ENCODE measurements at places on chromosomes 2 and 18. TPM values are rescaled to one million over a fixed set of nuclear protein-coding genes. Genes with fewer than 3 reads are reported as not detected.

DNA sequence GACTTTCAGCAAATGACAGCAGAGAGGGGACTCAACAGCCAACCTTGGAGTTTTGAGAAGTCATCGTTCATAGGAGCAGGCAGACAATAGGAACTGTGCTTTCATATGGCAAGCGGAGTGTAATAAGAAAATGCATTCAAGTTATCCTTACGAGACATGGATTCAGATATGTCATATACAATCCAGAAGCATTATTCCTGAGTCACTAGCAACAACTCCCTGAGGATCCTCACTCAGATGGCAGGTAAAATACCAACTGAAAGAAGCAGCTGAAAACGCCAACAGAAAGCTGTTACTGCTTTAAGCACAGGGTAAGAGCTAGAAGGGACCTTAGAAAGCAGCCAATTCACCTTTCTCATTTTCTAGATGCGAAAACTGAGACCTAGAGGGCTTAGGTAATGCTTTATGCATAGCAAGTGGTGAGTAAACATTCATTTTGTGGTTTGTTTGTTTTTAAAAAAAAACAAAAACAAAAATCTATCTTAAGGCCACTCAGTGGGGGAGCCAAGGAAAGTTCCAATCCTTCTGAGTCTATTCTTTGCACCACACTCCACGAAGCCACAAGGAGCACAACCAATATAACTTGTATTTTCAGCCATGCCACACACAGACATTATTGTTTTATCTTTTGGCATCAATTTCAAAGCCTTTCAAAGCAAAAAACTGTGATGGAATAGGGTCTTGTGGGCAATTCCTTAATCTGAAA lies 89.1 kb upstream of the RIOK3 start:
- no peaks in the 10 kb centered on the region for H3K27me3 ChIP-seq
- no peaks in the 10 kb centered on the region for H3K4me1 ChIP-seq
- no peak for DNase-seq
- H3K27ac ChIP-seq, result no peak overlapping the region
- H3K4me3 ChIP-seq, result no peak overlapping the region

- H3K36me3 ChIP-seq, result no peaks in the 10 kb centered on the region
- DNase-seq, result no peak
- H3K4me1 ChIP-seq, result no peaks in the 10 kb centered on the region
- H3K27me3 ChIP-seq, result no peaks in the 10 kb centered on the region
Observed at GRCh38 chr2:54088191-54088634, 27.2 kb upstream of the ACYP2 start.

GRCh38 chr2:155030296-155030695 lies 331.8 kb downstream of the KCNJ3 start:
- H3K4me1 ChIP-seq, result no peaks in the 10 kb centered on the region
- H3K4me3 ChIP-seq, result no peak overlapping the region
- no peaks in the 10 kb centered on the region for H3K36me3 ChIP-seq

DNA sequence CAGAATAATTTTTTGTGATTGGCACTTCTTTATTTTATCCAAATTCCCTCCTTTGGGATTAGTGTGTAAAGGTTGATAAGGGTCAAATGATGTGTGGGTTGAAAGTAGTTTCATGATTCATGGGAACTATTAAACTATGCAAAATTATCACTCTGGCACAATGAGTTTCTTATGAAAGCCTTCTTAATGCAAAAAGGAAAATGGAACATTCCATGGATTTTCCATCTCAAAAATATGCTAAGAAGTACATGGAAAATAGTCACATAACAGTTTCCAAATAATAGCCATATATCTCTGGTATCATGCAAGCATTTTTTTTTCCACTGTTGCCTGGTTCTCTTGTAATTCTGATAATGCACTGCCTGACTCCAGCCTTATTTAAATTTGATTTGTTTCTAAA lies 639.7 kb downstream of the NR4A2 start:
- no peak overlapping the region for H3K27ac ChIP-seq
- no peak for DNase-seq
- H3K4me1 ChIP-seq, result peaks cover 4% of the 10 kb centered on the region
- H3K4me3 ChIP-seq, result no peak overlapping the region
- H3K27me3 ChIP-seq, result peaks cover 25% of the 10 kb centered on the region
- no peaks in the 10 kb centered on the region for H3K36me3 ChIP-seq

GRCh38 chr2:233323851-233324250 lies 16.2 kb downstream of the SAG start:
- H3K27me3 ChIP-seq, result peaks cover 30% of the 10 kb centered on the region
- H3K36me3 ChIP-seq, result no peaks in the 10 kb centered on the region
- no peak overlapping the region for H3K4me3 ChIP-seq

DNA sequence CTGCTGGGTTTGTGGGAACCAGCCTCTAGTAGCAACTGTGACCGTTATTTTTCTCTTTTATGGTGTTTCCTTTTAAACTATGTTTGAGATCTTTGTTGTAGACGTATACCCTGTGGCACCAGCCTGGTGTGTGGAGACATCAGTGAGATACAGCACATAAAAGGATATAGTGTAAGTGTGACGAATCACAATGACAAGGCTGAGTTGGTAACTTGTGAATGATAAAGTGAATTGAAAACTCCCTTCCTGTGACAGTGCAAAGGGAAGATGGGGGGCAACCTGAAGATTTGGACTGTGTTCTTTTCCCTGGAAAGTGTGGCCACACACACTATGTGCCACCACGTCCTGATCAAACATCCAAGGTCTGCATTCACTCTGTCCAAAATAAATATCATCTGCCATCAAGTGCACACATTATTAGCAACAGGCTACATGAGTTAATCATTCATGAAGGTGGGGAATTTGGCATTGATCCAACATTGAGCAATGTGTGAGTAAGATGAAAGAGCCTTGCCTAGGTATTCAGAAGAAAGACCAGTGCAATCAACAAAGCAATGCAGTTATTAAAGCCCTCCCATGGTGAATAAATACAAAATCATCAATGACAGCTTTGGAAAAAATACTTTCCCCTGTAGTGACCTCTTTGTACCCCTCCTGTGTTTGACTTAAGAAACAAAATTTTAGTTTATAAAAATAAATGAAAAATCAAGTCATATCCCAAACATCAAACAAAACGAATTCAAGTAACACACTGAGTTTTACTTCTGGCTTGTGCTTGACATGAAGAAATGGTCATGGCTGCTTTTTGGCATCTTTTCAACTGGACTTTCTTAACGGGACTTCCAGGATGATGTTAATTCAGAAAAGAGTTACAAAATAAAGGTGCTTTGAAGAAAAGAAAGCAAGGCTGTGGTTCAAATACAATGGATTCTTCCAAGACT lies 1280.5 kb upstream of the ZEB2 start:
- H3K4me3 ChIP-seq, result no peak overlapping the region
- no peak overlapping the region for H3K27ac ChIP-seq
- peak; percentile 90 for DNase-seq
- peaks cover 4% of the 10 kb centered on the region for H3K36me3 ChIP-seq
- peaks cover 18% of the 10 kb centered on the region for H3K4me1 ChIP-seq

DNA sequence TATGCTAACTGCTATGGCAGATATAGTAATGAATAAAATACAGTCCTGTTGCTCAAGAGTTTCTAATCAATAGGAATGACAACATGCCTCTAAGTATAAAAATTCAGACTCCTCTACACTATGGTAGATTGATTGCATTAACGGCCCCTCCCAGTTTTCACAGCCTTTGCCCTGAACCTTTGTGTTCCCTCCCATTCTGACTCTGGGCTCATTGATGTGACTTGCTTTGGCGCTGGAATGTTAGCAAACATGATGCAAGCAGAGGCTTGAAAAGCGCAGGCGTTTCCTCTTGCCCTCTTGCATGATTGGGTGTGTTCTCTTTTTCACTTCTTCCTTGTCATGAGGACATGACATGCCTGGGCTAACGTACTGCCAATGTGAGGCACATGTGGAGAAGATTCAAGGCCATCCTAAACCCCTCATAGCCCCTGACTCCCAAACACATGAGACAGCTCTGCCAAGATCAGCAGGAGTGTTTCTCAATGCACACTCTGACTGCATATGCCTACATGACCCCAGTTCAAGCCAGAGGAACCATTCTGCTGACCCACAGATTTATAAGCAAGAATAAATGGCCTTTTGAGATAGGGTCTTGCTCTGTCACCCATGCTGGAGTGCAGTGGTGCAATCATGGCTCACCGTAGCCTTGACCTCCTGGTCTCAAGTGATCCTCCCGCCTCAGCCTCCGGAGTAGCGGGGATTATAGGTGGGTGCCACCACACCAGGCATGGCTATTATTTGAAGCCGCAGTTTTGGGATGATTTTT lies 49.7 kb upstream of the CD28 start:
- no peaks in the 10 kb centered on the region for H3K27me3 ChIP-seq
- DNase-seq, result peak; percentile 91
- H3K4me3 ChIP-seq, result no peak overlapping the region
- H3K36me3 ChIP-seq, result peaks cover 11% of the 10 kb centered on the region
- peaks cover 21% of the 10 kb centered on the region for H3K4me1 ChIP-seq

- peaks cover 6% of the 10 kb centered on the region for H3K4me1 ChIP-seq
- no peak overlapping the region for H3K27ac ChIP-seq
- no peaks in the 10 kb centered on the region for H3K27me3 ChIP-seq
- H3K36me3 ChIP-seq, result peaks cover 93% of the 10 kb centered on the region
- no peak overlapping the region for H3K4me3 ChIP-seq
Observed at GRCh38 chr2:152647552-152647951, 69.7 kb downstream of the PRPF40A start.

DNA sequence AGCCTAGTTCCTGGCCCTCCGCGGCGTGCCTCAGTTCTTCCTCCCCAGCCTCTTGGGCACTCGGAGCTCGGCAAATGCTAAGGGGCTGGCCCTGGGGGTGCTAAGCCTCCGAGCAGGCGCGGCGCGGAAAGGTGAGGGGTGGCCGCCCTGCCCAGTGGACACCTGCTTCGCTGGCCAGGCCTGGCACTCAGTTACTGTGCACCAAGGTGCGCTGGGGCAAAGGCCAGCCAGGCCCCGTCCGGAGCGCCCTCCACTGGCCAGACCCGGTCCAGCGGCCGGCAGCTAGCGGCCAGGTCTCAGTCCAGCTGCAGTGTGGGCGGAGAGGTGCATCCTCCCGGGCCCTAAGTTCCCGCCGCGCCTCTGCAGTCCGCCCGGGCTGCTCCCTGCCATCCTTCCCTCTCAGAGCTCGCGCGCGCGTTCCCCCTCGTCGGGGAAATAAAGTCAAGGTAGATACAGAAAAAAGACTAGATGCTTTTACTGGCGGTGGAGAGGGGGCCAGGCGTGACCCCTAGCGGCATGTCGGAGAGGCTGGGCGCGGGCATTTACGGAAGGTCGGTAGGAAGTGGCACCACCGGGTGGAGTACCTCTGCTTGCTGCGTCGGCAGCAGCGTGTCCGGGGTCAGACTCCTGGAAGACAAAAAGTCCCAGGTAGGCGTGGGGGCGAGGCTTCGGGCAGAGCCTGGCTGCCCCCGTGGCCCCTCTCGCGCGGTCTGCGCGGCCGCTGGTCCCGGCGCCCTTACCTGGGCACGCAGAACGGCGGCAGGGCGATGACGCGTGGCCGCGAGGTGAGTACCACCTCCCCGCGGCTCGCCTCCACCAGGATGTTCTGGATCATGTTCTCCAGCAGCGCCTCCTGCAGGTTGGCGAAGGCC lies 9.4 kb upstream of the CRYBA2 start:
- peaks cover 15% of the 10 kb centered on the region for H3K4me1 ChIP-seq
- H3K27me3 ChIP-seq, result peaks cover 36% of the 10 kb centered on the region
- DNase-seq, result peak; percentile 33
- H3K36me3 ChIP-seq, result peaks cover 6% of the 10 kb centered on the region
- peak overlapping the region; percentile 16 for H3K4me3 ChIP-seq
- no peak overlapping the region for H3K27ac ChIP-seq

DNA sequence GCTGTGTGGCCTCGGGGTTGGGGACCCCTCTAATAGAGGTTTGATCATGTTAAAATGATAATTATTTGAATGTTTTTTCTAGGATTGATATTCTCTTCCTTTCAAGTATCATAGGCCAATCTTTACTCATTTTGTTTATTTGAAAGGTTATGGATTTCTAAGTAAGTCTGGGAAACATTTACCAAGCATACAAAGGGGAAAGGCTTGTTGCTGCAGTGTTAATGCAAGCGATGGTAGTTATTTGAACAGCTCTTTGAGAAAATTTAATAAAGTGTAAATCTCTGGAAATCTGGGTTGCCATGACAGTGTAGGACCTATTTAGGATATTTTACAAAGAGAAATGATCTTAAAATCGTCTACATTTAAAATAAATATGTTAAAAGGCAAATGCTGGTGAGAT lies 56.1 kb downstream of the SPTBN1 start:
- no peaks in the 10 kb centered on the region for H3K27me3 ChIP-seq
- H3K36me3 ChIP-seq, result no peaks in the 10 kb centered on the region
- no peak overlapping the region for H3K4me3 ChIP-seq
- no peak overlapping the region for H3K27ac ChIP-seq
- no peaks in the 10 kb centered on the region for H3K4me1 ChIP-seq

GRCh38 chr2:140947236-140947635 lies 1183.6 kb downstream of the LRP1B start:
- H3K4me3 ChIP-seq, result no peak overlapping the region
- H3K36me3 ChIP-seq, result no peaks in the 10 kb centered on the region
- no peaks in the 10 kb centered on the region for H3K4me1 ChIP-seq
- DNase-seq, result no peak

CRYGD gene
- total RNA-seq, result not detected

- H3K27ac ChIP-seq, result no peak overlapping the region
- H3K36me3 ChIP-seq, result peaks cover 7% of the 10 kb centered on the region
- DNase-seq, result peak; percentile 29
- H3K4me1 ChIP-seq, result no peaks in the 10 kb centered on the region
- H3K27me3 ChIP-seq, result no peaks in the 10 kb centered on the region
- H3K4me3 ChIP-seq, result no peak overlapping the region
Observed at GRCh38 chr2:155377931-155378444, 679.5 kb downstream of the KCNJ3 start.

CTAGE1 gene
- total RNA-seq, result not detected

IRS1 gene
- 10.5 TPM for total RNA-seq

- H3K36me3 ChIP-seq, result no peaks in the 10 kb centered on the region
- no peak overlapping the region for H3K27ac ChIP-seq
- DNase-seq, result no peak
- no peaks in the 10 kb centered on the region for H3K27me3 ChIP-seq
Observed at GRCh38 chr2:121819846-121820245, 64.4 kb downstream of the TSN start.

All from MCF 10A (cell line).